Activated B cell treated with CpG ODN at 0.5 μM for 24 hours (primary cell): ENCODE measurements at places on chromosomes 7 and 10. TPM values are rescaled to one million over a fixed set of nuclear protein-coding genes. Genes with fewer than 3 reads are reported as not detected.

The C10orf53 gene
- total RNA-seq: not detected in 2 replicates

DNA sequence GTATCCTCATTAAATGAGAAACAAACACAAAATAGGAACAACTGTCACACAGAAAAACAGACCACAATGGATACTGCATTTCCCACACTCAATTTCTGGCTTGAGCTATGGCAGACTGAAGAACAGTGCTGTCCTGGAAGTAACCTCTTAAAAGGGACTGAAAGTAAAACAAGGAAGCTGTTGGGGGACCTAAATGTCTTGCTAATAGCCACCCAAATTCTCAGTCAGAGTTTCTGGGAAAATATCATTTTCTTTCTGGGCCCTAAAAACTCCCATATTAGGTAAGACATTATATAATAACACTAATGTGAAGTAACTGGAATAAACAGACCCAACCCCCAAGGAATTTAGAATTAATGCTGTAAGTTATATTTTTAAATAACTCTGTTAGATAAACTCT, 80.9 kb upstream of the TFEC start:
- H3K36me3 ChIP-seq: peaks cover 14% of the 10 kb centered on the region
- no peak overlapping the region for H3K4me3 ChIP-seq
- peaks cover 1% of the 10 kb centered on the region for H3K4me1 ChIP-seq
- no peak for DNase-seq
- no peaks in the 10 kb centered on the region for H3K27me3 ChIP-seq

DNA sequence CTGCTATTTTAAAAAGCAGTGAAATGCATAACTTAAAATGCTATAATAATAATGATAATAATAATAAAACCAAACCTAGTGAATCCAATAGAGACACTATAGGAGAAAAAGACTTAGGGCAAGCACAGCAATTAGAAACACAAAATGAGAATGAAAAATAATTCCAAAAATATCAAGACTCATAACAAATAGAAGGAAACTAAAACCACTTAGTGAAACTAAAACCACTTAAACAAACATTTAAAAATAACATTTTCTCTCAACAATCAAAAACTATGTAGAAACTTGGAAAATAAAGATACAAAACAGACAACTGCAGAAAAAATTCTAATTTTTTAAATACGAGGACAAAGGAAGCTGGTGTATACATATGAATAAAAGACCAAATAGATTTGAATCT, 655.2 kb upstream of the NRG3 start:
- no peak for DNase-seq
- no peaks in the 10 kb centered on the region for H3K4me1 ChIP-seq
- no peaks in the 10 kb centered on the region for H3K27me3 ChIP-seq
- no peak overlapping the region for H3K4me3 ChIP-seq
- H3K36me3 ChIP-seq: no peaks in the 10 kb centered on the region

DNA sequence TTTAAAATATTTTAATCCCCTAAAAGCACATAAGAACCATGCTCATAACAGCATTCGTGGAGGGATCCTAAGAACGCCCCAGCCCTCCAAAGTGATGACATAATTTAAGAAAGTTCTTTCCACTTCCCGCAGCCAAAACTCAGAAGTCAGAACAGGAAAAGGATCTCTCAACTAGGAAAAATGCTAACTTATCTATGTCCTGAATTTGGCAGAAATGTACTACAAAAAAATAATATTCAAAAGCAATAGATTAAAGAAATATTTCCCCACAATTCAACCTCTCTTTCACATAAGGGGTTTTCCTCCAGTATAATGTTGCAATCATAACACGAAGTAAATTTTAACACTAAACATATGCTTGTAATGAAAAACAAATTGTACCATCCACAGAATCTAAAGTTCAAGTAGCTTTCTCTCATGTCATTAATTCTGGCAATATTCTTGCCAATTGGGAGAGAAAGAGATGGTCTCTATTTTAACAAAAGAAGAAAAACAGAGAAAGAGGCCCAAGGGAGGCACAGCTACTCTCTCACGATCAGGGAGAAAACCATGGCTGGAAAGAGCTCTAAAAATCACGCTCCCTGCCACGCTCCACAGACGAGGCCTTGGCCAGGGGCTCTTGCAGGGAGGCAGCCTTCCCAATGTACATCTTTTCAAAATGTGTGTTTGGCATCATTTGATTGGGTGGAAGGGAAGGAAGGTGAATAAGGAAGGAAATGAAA, 22.9 kb downstream of the ASB13 start:
- peaks cover 25% of the 10 kb centered on the region for H3K4me1 ChIP-seq
- DNase-seq: no peak
- no peak overlapping the region for H3K4me3 ChIP-seq
- no peaks in the 10 kb centered on the region for H3K27me3 ChIP-seq
- peaks cover 8% of the 10 kb centered on the region for H3K36me3 ChIP-seq

DNA sequence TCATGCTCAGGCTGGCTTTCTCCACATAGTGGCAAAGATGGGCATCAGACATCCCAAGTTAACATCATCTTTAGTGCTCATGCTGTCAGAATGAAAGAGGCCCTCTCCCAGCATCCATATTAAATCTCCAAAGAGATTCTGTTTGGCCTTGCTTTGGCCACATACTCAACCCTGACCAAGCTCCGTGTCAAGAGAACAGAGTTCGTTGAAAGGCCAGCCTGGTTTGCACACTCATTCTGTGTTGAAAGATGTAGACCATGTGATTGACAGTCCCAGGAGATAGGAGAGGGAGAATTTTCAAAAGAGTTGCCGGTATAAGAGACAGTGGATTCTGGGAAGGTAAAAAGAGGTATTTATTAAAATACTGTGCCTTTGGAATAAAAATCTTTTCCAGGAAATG, 19.7 kb downstream of the MET start:
- H3K36me3 ChIP-seq: no peaks in the 10 kb centered on the region
- H3K4me3 ChIP-seq: no peak overlapping the region
- peaks cover 30% of the 10 kb centered on the region for H3K27me3 ChIP-seq
- no peak for DNase-seq
- H3K27ac ChIP-seq: no peak overlapping the region
- peaks cover 21% of the 10 kb centered on the region for H3K4me1 ChIP-seq
